ENCODE measurements at places on chromosomes 4 and X. TPM values are rescaled to one million over a fixed set of nuclear protein-coding genes. Genes with fewer than 3 reads are reported as not detected.

Gene PPARGC1A
- 2.6 TPM for total RNA-seq

Gene UBQLN2
- 31.7 TPM for total RNA-seq

DNA sequence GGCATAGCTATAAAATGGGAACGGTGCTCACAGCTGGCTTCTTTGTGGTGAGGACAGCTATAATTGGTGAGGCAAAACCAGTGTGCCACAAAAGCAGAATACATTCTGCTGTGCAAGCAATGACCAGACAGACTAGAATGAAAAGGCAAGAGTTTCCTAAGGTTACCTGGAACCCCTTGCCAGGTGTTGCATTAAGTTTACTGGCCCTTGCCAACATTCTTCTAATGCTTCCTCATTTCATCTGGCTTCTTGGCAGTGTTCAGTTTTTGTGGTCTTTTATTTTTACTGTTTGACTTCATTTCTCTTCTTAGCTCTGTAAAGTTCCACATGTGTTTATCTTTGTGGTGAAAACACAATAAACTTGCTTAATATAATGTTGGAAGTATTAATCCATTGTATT is 131.4 kb downstream of the PTTG2 start:
- no peak overlapping the region for H3K27ac ChIP-seq
- H3K4me1 ChIP-seq, result no peaks in the 10 kb centered on the region
- H3K36me3 ChIP-seq, result no peaks in the 10 kb centered on the region

DNA sequence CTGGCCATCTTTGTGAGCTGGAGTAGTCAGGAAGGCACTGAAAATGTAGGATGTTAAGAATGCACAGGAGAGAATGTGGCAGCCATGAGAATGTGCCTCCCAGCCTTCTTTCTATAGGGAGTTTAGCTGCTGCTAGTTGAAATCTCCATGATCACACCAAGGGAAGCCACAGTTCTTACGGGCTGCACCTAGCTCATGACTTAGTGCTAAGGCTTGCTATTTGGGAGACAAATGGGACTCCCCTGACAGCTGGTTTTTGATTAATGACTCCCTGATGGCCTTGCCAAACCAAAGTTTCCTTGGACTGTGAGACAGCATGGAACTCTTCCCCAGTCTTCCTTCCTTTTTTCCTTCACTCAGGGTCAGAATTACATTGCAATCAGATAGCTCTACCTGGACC is 9.2 kb downstream of the CTSO start:
- H3K27ac ChIP-seq, result no peak overlapping the region
- H3K4me3 ChIP-seq, result no peak overlapping the region

Gene MND1
- total RNA-seq, result 1.3 TPM

GRCh38 chr4:165404696-165405095 is 25.9 kb downstream of the CPE start:
- H3K27ac ChIP-seq, result no peak overlapping the region
- no peak for DNase-seq
- H3K27me3 ChIP-seq, result no peaks in the 10 kb centered on the region
- peaks cover 4% of the 10 kb centered on the region for H3K4me1 ChIP-seq
- H3K4me3 ChIP-seq, result no peak overlapping the region

Gene CPZ
- 10.0 TPM for total RNA-seq

Gene NAP1L2
- 7.2 TPM for total RNA-seq

DNA sequence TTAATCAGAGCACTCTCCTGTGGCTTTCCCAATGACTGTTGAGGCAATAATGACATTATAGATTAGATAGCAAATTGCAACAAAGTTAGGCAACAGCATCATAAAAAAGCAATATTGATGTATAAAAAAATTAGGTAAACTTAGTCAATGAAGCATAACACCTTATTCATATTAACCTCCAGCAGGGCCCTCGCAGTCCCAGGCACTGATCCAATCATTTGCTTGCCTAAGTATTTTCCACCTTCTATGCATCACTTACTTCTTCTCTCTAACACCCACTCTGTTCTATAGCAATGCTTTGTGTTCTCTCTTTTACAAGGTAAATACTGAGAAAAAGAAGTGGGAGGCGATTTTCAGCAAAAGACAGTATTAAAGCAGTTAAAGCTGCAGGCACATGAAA is 833.5 kb upstream of the ADGRL3 start:
- H3K4me3 ChIP-seq, result no peak overlapping the region
- H3K4me1 ChIP-seq, result no peaks in the 10 kb centered on the region
- DNase-seq, result no peak
- no peaks in the 10 kb centered on the region for H3K36me3 ChIP-seq
- H3K27ac ChIP-seq, result no peak overlapping the region

Gene FABP2
- not detected for total RNA-seq

- H3K4me3 ChIP-seq, result no peak overlapping the region
- H3K36me3 ChIP-seq, result no peaks in the 10 kb centered on the region
- no peak for DNase-seq
- no peaks in the 10 kb centered on the region for H3K27me3 ChIP-seq
These were observed 63.9 kb upstream of the CT45A1 start for GRCh38 chrX:135649561-135649960.

DNA sequence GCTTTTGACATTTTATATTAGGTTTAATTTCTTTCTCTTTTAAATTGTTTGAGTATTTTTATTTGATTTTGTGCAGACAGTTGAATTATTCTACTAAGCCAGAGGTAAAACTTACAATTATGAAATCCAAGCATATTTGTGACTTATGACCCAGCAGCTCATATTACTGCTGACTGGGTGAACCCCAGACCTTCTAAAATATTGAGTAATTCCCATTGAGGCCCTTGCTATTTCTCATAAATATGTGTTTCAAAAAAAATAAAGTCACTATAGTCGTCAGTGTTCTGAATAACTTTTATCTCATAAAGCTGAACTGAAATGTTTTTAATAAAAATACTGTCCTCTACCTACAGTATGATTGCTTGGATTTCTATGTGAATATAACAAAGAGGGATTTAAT is 303.1 kb downstream of the IQCM start:
- DNase-seq, result no peak
- no peak overlapping the region for H3K27ac ChIP-seq
- no peaks in the 10 kb centered on the region for H3K4me1 ChIP-seq
- no peak overlapping the region for H3K4me3 ChIP-seq
- H3K27me3 ChIP-seq, result no peaks in the 10 kb centered on the region

GRCh38 chr4:185384061-185384460 is 11.7 kb downstream of the LRP2BP start:
- no peak overlapping the region for H3K4me3 ChIP-seq
- no peak for DNase-seq
- no peak overlapping the region for H3K27ac ChIP-seq

Gene GLUD2
- total RNA-seq, result 2.2 TPM

DNA sequence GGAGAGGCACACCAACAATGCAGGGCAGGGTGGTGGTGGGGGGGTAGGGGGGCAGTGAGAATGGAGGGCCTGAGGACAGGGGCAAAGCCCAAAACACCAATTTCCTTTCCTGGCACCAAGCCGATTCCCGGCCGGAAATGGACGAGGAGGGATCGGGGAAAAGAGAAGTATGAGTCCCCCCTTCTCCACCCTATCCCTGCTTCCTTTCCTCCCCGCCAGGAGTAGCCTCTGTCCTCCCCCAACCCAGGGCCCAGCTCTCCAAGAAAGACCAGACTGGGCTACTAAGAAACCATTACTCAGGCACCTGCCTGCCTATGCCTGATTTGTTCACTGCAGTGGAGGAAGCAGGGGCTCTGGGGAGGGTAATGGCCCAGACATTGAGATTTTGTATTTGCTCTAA is 402 bp downstream of the CCDC120 start:
- no peak overlapping the region for H3K27ac ChIP-seq
- no peak overlapping the region for H3K4me3 ChIP-seq
- DNase-seq, result no peak
- H3K27me3 ChIP-seq, result no peaks in the 10 kb centered on the region
- no peaks in the 10 kb centered on the region for H3K4me1 ChIP-seq

DNA sequence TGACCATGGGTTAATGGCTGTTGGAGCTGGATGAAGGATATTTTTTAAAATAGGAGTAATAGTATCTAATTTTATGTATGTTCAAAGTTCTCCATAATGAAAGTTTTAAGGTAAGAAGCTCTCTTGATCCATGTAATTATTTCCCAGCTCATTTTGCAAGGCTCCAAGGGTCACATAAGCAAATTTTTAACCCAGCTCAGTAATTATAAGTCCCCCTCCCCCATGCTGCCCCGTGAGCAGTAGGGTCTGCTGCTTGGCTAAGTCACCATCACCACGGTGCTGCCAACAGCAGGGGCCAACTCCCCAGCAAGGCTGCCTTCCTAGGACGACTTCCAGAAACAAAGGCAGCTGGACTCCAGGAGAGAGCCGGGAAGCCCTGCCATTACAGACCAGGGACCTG is 340.0 kb downstream of the FBXW7 start:
- peaks cover 1% of the 10 kb centered on the region for H3K4me1 ChIP-seq
- no peaks in the 10 kb centered on the region for H3K27me3 ChIP-seq
- no peak overlapping the region for H3K4me3 ChIP-seq
- H3K27ac ChIP-seq, result no peak overlapping the region
- DNase-seq, result no peak

DNA sequence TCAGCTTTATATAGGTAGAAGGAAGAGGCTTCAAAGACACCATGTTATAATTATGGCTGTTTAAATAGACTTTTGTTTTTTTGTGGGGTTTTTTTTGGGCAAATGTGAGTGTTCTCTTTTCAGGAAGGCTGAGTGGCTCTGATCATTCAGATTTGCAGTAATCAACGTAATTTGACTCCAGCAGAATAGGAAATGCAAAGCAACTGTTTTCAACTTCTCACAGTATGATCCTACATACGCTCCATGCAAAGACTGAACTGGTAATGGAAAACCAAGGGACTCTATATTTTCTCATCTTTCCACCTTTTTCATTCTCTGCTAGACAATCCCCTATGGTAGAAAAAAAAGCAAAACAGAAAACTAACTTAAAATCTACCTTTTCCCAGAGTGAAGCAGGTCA is 10.8 kb downstream of the ADH1B start:
- H3K4me1 ChIP-seq, result no peaks in the 10 kb centered on the region
- no peaks in the 10 kb centered on the region for H3K27me3 ChIP-seq
- no peak overlapping the region for H3K27ac ChIP-seq

- no peaks in the 10 kb centered on the region for H3K36me3 ChIP-seq
- H3K27me3 ChIP-seq, result no peaks in the 10 kb centered on the region
- H3K4me3 ChIP-seq, result no peak overlapping the region
These were observed 253.0 kb upstream of the ANKRD50 start for GRCh38 chr4:124965497-124965891.

DNA sequence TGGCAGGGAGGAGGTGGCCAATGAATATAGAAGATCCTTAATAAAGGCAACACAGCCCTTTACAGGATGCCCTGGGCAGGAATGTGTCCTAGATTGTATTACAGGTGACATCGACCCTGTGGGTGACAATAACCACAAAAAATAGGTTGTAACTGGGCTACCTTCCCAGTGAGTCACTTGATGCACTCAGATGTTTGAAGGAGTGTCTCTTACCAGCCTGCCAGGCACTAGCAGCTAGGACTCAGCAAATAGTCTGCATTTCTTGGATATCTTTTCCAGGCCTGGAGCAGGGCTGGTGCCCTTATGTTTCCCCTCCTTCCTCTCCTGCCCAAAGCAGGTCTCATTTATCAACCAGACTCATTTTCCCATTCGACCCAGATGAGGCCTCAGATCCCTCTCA is 50.9 kb upstream of the TMEM164 start:
- DNase-seq, result no peak
- no peaks in the 10 kb centered on the region for H3K4me1 ChIP-seq
- no peak overlapping the region for H3K4me3 ChIP-seq
- H3K27ac ChIP-seq, result no peak overlapping the region

Measured in aorta (tissue), 5 donors.